ENCODE measurements at places on chromosomes 2 and 18.

DNA sequence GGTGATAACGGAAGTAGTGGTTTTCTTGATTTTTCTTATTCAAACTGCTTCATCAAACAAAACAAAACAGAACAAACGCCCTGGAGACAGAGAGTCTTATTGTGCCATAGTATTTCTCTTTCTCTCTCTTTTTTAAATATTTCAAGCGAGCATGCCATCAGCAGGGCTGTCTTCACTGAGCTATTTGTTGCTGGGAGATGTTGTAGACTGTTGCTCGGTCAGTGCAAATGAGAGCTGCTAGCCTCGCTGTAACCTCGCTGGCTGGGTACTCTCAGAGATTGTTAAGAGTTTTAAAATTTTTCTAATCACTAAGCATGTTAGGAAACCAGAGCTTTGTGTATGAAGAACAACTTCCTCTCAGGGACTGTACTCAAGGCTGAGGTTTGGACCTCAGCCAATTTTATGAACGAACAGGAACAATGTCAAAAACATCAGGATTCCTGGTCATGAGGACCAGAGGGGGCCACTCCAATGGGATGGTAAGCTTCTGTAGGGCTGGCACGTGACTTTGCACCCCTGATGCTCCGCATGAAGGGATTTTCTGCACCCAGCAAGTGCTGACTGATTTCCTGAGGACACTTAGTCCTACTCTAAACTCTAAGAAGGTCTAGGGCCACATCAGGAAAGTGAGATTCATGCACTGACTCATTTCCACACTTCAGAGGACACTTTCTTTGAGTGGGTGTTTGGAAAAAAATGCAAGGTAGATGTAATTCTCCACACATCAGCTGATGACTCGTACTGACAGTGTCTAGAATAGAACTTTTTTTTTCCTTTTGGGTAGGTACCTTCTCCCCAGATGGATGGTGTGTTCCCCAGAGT lies 59.8 kb upstream of the IL1R1 start:
- peak; percentile 89 for DNase-seq

DNA sequence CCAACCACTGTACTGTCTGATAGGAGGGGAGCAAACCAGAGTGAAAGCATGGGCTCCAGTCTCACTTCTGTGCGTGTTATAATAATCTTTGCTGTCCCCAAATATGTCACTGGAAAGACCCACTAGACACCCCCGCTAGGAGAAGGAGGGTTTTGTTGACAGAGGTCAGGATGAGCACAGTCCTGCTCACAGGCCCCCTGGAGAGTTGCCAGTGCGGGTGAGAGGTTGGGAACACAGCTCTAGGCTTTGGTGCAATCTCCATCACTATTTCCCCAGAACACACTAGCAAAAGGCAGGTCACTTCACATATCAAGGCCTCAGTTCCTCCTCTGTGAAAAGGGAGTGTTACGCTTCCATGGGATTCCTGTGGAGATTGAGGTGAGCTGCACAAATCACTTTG lies 9.7 kb downstream of the XDH start:
- DNase-seq: no peak

DNA sequence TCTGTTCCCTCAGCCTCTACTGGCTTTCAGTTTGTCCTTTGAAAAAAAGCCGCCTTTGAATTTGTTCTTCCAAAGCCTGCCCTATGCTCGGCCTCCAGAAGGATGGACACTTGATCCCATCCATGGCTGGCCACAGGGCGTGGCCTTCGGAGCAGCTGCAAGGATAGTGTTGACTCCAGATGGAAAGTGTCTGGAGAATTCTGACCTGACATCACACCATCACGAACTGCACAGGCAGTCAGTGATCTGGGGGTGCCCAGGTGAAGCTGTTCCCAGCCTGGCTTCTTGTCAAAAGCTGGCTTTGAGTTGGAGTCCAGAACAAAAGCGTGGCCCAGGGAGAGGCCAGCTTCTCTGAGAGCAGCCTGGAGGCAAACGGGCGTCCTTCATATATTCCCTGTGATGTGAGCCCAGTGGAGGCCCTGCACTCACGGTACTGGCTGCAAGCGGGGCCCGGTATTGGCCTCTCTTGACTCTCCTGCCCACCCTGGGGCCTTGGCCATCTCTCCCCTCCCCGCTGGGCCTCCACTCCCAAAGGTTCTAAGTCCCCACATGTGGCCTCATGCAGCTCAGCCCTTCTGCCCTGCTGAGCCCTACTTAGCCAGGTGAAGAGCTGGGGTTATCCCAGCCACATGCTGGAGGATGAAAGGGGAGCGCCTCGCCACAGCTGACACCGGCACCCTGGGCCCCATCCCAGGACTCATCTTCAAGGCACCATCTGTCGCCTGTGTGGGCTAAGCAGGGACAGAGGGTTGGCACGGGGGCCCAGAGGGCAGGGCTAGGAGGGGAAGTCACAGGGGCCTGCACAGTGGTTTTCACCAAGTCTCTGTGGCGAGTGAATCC lies 20.4 kb upstream of the ATOH8 start:
- no peak for DNase-seq

DNA sequence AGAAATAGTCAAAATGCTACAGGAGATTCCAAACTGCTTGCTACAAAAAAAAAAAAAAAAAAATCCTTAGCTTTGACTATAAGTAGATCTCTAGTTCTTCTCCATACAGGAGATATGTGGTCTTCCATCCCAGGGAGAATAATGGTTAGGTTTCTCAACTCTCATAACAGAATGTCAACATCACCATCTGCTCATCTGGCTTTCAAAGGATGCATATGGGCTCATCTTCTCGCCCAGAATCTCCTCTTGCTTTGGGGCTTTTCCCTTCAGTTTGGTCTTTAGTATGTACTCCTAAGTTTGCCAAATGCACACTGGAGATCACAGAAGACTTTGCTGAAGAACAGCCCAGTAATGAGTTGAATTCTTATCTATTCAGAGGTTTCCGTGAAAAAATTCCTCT lies 240.7 kb downstream of the NRXN1 start:
- no peak for DNase-seq

DNA sequence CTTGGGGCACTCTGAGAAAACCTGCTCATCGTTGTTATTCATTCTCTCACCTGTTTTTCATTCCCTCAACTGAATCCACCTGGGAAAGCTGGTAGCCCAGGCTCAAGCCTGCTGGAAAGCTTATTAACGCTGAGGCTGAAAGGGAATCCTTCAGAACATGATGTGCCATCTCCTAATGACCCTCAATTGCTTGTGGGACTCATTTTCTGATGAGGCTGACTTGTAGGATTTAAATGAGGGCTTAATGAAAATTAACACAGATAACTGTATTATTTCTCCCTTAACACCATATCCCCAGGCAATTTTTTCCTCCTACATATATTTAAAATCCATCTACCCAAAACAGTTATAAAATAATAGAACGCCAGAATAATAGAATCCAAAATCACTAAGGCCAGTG lies 162.7 kb upstream of the ACAA2 start:
- DNase-seq: no peak

- peak; percentile 6 for DNase-seq
Measured at GRCh38 chr18:67362906-67363305, 153.6 kb downstream of the DSEL start.

DNA sequence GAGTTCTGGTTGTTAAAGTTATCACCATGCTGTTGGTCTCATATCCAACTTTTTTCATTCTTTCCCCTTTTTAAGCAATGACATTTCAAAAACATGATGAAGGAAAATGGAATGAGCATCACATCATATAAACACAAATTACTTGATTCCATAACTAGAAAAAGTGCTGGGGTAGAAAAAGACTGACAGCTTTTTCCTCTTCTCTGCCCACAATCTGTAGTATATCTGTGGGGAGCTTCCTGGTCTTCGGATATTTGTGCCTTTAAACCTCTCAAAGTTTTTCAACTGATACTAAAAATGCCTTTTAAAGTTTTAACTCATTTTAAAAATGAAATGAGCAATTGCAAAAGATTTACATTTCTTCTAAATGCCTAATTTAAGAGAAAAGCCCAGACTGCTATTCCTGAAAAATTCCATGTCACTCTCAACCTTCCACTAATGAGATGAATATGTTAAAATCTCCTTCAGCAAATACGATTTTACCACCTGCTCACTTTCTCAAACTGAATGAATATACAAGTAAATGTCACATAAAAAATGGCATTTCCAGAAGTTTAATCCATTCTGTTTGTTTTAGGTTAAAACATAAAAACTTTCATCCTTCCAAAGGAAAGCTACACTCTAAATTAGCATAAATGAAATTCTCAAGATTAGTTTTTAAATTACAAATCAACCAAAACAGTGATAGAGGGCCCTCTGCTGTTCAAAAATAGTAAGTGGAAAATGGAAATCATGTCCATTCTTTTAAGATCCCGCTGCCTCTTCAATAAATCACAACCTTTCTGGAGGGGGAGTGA lies 2.1 kb downstream of the DNAH7 start:
- DNase-seq: peak; percentile 27

DNA sequence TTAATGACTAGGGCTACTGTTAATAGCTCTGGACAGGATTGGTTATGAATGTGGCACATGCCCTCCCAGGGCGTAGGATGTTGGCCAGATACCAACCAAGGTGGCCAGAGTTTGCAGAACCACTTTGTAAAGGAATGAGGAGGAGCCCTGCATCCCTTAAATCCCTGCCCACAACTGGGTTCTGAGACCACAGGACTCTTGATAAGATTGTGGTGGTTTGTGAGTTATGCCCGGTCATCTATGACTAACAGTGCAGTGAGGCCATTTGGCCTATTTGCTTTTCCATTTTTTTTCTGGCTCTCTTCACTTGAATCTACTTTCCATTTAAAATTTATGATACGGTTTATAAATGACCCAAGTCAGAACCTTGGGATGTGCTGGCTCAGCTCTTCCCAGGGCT lies 294.5 kb downstream of the PRKCE start:
- DNase-seq: peak; percentile 64
